WTC11 (cell line): ENCODE measurements at places on chromosomes 13 and 19.

- no peak for DNase-seq
Observed at GRCh38 chr19:31232180-31232579, 117.1 kb downstream of the TSHZ3 start.

DNA sequence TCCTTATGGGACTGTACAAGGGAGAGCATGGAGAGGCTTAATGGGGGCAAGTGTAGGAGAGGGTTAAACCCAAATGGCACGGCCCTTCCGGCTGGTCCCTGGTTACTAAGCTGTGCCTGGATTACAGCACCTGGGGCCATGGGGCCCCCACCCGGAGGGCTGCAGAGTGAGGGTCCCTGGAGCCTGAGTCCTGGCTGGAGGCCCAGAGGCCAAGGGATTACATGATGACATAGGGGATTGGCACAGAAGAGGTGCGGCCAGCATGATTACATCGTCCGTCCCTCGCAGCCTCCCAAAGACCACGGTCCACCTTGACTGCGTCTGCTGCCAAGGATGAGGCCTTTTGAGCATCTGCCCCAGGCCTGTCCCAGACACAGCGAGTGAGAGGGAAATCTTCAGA is 149.4 kb downstream of the URI1 start:
- no peak for DNase-seq

DNA sequence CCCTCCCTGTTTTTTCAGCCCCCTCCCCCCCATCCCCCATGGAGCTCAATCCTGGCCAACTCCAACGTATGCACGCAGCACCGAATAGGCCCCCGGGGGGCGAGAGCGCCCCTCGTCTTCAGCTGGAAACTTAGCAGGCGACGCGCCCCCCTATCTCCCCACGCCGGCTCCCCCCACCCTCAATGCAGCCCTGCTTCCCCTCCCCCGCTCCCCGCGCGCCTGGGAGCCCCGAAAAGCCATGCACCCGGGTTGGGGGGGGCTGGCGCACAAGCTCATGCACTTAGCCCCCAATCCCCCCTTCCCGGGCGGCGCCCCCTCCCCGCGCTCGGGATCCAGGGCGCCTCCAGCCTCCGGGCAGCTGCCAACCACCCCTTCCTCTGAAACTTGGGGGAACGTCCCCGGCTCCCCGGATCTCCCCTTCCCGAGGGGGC is 508 bp downstream of the ZBTB7A start:
- no peak for DNase-seq

GRCh38 chr19:40605216-40605971 is 4.2 kb downstream of the LTBP4 start:
- DNase-seq: peak; percentile 66

DNA sequence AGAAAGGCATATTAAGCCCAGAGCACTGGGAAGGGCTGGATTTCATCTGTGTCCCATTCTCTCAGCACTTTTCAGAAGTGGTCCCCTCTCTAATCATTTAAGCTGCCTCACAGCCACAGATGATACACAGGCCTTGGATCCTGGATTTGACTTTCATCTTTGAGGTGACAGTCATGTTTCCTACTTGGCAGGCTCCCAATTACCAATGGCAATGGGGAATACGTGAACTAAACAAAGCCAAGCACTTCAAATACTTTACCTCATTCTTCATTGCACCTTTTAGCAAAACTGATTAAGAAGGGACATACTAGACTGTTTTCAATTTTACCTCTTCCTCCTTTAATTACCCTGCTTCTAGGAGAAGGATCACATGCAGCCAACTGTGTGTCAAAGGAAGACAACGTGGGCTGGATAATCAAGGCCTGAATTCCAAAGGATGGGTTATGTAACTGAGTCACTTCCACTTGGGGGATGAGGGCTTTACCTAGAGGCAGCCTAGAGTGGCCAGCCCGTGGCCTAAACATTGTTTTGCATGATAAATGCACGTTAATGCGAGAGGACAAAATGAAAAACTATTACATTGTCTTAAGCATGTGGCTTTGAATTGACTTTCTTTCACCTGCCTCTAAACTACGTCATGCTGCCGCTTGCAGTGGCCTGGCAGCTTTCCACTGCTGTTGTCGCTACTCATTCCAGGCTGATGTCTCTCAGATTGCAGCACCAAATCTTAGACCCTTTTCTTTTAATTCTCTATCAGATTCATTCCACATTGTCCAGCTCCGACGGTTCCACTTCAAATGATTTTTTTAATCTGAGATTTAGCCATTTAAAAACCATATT is 95.0 kb downstream of the KCTD12 start:
- DNase-seq: no peak

DNA sequence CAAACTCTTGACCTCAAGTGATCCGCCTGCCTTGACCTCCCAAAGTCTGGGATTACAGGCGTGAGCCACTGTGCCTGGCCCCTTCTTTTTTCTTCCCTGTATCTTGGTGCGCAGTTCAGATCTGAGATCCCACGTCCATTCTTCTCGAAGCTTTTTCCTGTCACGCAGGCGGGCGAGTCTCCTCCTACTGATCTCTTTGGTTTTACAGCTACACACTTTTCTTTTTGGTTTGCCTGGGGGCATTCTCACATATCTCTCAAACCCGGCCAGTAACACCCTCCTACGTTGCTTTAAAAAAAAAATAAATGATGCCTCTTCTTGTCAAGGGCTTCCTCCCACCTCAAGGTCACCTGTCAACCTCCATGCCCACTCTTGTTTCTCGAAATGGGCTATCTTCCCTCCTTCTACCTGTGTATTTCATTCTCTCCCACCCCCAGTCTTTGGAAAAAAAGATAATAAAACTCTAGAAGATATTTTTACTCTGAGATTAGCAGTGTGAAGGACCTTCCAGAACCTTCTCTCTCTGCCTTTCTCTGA is 12.1 kb downstream of the TMPRSS9 start:
- DNase-seq: no peak

DNA sequence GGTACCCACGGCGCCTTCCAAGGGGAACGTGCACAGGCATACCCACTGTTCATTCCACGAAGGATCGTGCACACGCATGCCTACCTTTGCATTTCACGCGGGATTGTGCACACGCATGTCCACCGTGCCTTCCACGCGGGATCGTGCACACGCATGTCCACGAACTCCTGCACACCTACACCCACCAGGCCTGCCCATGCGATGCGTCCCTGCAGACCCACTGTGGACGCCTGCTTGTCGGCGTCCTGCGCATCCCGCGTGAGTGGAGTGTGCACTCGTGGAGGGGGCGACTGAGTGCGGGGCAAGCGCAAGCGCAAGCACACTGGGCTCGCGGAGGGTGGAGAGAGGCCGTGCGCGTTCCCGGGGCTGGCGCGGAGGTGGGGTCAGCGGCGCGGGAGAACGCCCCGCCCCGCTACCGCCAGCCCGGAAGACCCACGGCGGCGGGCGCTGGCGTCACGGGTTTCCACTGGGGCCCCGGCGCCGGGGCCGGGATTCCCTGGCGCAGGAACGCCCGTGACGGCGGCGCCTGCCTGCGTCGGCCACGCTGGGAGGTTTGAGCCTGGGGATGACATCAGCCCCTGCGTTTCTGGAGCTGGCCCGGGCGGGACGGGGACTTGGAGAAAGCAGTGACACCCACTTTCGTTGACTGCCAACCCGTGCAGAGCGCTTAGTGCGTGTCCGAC is 18.7 kb downstream of the GADD45B start:
- no peak for DNase-seq

DNA sequence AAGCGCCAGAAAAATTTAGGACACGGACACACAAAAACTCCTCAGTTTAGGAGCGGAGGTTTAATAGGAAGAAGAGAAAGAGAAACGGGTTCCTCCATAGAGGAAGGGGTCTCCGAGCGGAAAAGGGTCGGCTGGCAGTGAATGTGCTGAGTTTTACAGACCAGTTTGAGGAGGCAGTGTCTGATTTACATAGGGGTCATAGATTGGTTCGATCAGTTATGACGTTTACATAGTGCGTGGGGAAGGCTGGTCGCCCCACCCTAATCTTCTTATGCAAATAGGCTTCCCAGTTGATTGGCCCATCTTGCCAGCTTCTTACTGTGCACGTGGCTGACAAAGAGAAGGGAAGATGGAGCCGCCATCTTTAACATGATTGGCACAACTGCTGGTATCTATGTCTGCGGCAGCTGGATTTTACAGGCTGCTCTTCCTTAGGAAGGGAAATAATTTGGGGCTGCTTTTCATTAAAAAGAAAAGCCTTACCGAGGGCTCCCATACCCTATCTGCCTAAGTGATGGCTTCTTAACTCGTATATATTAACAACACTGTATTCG is 1.2 kb upstream of the ZNF225 start:
- DNase-seq: peak; percentile 57
